Right lung (tissue), 10 donors: ENCODE measurements at places on chromosomes 2 and 18. TPM values are rescaled to one million over a fixed set of nuclear protein-coding genes. Genes with fewer than 3 reads are reported as not detected.
A peak's percentile ranks its signal among the peaks of the same experiment; 100 is the strongest.

- no peak for DNase-seq
These were observed 610.9 kb upstream of the SALL3 start for GRCh38 chr18:78368726-78369125.

DNA sequence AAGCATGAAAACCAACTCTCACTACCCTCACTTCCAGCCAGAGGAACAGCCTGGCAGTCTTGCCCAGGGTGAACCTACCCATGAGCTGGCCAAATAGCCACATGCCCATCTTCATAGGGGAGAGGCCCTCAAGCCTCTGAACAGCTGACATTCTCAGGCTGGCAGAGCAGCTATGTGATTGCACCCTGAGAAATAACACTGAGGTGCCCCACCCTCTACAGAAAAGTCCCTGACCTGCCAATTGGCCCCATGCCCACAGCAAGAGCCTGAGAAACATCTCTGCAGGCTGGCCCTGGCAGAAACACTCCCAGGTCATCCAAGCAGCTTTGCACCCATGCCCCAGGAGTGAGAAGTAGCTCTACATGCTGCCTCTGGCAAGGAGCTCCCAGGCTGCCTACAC, 127.4 kb upstream of the OTX1 start:
- DNase-seq: no peak

- no peak for DNase-seq
These were observed 45.2 kb downstream of the UBXN4 start for GRCh38 chr2:135786823-135787222.

DNA sequence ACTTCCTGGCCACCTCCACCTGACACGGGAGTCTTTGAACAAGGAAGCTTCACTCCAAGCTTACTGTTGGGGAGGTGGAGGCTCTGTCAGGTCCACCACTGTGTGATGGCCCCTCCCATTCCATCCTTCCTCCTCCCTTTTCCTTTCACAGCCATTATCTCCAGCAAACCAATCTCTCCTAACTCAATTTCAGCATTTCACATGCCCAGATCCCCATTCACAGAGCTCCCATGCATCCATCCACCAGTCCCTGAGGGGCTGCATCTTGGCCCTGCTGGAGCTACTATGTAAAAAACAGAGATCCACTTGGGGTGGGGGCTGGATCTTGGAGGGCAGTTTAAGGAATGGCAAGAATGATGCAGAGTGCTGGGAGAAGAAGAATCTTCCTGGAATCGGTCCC, 129.0 kb upstream of the COPS8 start:
- DNase-seq: no peak

- no peak for DNase-seq
These were observed 96.6 kb downstream of the QPCT start for GRCh38 chr2:37441055-37441454.

GRCh38 chr2:12964904-12965539, 248.3 kb downstream of the TRIB2 start:
- DNase-seq: no peak

GRCh38 chr18:14912967-14913366, 165.0 kb downstream of the ANKRD30B start:
- no peak for DNase-seq

DNA sequence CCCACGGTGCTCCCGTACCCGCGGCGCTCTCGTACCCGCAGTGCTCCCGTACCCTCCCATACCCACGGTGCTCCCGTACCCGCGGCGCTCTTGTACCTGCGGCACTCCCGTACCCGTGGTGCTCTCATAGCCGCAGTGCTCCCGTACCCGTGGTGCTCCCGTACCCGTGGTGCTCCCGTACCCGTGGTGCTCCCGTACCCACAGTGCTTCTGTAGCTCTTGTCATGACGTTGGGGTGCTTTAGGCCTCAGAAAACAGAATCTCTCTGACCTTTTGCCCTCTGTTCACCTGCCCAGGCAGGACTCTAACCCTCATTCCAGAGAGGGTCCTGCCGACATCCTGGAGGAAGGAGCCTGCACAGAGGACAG, 35.3 kb downstream of the SLC66A2 start:
- DNase-seq: no peak

DNA sequence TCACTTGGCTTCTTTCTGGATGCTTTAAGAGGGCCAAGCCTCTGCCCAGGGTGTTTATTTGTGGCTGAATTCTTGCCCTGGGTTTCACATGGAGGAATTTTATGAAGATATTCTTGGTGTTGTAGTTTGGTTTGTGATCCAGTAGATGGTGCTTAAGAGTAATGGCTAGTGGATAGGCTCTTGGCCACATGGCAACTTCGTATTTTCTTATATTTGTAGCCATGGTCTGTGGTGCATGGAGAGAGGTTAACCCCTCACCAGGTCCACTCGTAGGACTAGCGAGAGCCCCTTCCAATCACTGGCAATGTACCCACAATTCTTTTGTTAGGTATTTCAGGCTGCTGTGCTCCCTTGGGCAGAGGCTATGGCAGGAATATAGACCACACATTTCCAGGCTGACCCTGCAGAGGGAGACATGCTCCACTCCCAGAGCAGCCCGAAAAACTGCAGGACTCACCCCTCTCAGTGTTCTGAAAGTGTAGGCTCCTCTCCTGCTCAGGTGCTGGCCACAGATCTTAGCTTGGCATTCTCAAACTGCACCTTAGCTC, 582.1 kb upstream of the SETBP1 start:
- no peak for DNase-seq

DNA sequence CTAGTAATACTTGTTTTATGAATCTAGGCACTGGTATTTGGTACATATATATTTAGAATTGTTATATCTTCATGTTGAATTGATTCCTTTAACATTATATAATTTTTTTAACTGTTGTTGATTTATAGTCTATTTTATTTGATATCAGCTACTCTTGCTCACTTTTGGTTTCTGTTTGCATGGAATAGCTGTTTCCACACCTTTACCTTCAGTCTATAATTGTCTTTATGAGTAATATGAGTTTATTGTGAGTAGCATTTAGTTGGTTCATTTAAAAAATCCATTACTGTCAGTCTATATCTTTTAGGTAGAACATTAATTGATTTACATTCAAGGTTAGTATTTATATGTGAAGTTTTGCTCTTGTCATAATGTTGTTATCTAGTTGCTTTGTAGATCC, 58.6 kb downstream of the SMCHD1 start:
- DNase-seq: no peak

DNA sequence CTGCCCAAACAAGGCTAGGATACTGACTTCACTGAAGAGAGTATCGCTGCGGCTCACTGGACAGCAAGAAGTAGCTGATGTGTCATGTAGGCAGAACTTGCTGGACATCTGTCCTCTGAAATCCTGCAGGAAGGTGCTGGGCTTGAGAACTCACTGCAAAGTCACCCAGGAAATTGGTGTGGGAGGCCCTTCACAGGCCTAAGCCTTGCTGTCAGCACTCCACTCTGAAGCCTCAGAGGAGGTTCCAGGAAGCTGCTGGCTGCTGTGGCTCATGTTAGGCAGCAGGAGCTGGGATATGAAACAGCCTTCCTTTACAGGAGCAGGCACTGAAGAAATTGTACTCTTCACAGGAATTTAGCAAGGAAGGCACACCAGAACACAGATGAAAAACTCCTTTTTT, 88.3 kb upstream of the CCDC68 start:
- DNase-seq: no peak

DNA sequence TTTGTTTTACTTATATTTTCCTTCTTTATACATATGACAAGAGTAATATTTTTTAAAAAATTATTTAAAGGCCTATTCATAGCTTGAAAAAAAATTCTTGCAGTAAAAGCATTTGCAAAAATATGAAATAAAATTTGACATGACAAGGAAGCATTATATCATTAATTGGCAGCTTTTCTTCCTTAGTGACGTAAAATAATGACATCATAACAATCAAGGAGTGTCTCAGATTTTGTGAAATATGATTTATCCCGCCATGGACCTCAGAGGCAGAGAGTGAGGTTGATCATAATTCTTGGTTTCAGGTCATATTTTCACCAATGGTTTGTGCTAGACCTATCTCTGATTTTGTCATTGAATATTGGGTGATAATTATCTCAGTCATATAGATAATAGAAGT, 176.0 kb downstream of the MIB1 start:
- DNase-seq: no peak

DNA sequence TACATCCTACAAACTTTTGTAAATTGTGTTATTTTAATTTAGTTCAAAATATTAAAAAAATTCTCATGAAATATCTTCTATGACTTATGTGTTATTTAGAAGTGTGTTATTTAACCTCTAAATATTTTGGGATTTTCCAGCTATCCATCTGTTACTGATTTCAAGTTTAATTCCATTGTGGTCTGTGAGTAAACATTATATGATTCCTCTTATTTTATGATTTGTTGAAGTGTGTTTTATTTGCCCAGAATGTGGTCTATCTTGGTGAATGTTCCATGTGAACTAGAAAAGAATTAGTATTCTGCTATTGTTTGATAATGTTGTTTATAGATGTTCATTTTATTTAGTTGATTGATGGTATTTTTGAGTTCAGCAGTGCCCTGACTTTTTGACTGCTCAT, 136.0 kb downstream of the ZNF804A start:
- no peak for DNase-seq

- no peak for DNase-seq
These were observed 214.2 kb downstream of the PTGR3 start for GRCh38 chr18:74994502-74995418.

GRCh38 chr2:9191041-9191481, 15.6 kb upstream of the ASAP2 start:
- peak; percentile 24 for DNase-seq

GRCh38 chr2:121486191-121486790, 44.4 kb upstream of the RNU4ATAC start:
- no peak for DNase-seq

GRCh38 chr2:219967247-219968245, 340.1 kb downstream of the SLC4A3 start:
- no peak for DNase-seq

DNA sequence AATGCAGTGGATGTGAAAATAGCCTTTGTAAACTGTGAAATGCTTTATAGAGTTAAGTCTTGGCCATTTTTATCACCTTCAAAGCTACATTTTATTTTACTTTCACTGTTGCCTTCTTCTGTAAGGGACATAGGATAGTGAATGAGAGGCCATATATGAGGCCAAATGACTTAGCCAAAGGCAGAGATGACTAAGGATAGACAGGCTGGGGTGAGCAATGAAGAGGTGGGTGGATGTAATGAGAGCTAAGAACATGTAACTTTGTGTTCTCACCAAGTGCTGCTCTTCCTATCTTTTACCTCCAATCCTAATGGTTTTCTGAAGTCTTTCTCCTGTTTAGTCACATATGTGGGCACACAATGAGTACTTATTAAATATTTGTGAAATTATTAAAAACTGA, 101.9 kb downstream of the MBD5 start:
- no peak for DNase-seq

GRCh38 chr2:43360137-43360536, 133.7 kb upstream of the ZFP36L2 start:
- DNase-seq: no peak

DNA sequence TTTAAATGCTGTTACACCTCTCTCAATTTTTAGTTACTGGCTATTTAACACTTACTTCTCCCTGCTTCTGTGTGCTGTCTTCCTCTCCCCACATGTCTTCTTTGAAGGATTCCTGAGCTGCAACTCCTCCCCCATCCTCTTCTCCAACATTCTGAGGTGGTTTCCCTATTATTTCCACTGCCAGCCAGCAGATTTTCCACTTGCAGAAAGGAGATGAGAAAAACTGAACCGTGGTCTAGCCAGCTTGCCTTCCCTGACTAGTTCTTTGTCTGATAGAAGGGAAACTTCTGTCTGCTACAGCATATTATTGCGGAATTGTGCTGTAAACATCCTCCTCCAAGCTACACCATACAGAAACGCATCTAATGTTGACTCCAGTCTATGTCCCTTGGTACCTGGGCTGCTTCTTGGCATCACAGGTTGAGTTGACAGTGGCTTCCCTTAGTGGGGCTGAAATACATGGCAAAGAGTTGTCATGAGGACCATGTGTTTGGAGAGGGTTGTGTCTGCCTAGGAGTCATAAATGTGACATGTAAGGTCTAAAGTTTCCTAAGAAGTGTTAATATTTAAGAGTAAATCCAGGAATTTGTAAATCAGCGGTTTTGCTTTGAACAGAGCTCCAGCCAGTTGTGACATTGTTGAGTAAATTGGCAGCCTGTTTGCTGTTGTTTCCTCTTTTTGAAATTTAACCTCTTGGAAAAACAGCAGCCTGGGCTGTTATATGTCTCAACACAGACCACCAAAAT, 68.3 kb upstream of the RND3 start:
- DNase-seq: no peak

- DNase-seq: no peak
These were observed 20.3 kb upstream of the GLI2 start for GRCh38 chr2:120715353-120715752.

- no peak for DNase-seq
These were observed 785.0 kb downstream of the CNTNAP5 start for GRCh38 chr2:124810132-124810531.

GRCh38 chr2:1662606-1663180, 81.6 kb downstream of the PXDN start:
- no peak for DNase-seq

GRCh38 chr2:6864923-6865345, 773 bp downstream of the CMPK2 start:
- no peak for DNase-seq

DNA sequence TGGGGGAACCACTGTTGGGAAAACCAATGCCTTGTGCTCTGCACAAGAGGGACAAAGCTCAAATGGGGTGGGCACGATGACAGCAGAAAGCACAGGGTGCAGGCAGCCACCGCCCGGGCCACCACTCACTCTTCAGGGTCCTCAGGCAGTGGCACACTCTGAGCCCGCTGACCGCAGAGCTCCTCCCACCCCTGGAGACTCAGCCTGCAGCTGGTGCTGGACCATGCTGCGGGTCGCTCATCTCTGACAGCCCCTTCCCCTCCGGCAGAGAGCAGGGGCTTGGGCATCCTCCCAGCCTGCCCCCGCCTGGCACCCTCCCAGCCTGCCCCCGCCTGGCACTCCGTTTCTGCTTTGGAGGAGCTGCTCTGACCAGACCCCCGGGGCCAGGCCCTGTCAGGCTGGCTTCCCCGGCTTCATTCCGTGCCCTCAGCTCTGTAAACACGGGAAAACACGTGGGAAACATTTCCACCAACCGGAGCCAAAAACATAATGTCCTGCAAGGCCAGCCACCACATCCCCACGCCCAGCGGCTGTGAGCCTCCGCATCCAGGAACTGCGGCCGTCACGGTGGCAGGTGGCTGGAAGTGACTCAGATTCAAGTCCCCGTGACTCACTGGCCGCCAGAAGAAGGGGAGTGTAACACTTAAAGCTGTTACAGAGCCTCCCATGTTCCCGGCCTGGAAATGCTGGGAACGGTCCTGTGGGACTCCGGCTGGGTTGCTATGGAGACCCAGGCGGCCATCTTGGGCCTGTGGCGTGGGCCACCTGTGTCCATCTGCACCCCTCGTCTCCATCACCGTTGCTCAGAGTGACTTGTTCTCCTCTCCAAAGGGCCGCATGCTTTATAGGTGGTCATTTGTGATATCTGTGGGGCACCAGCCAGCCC, 6.8 kb upstream of the SNED1 start:
- DNase-seq: no peak

The RFX8 gene
- polyA plus RNA-seq: 0.94 TPM

The ANTXR1 gene
- polyA plus RNA-seq: 86.4 TPM

The ZFP36L2 gene
- 116 TPM for polyA plus RNA-seq

The ADRA2B gene
- polyA plus RNA-seq: 1.1 TPM

The ITPRIPL1 gene
- polyA plus RNA-seq: 5.5 TPM

The ABCG8 gene
- polyA plus RNA-seq: 0.59 TPM

The C1GALT1C1L gene
- polyA plus RNA-seq: 1.6 TPM
